Psoas muscle (tissue), 8 donors: ENCODE measurements at places on chromosomes 3 and 15. TPM values are rescaled to one million over a fixed set of nuclear protein-coding genes. Genes with fewer than 3 reads are reported as not detected.

- no peak for DNase-seq
Observed at GRCh38 chr3:177633671-177634207, 436.5 kb upstream of the TBL1XR1 start.

GRCh38 chr15:70954171-70954570, 61.5 kb downstream of the LRRC49 start:
- DNase-seq = no peak

- no peak for DNase-seq
Observed at GRCh38 chr15:94125156-94125555, 106.2 kb upstream of the MCTP2 start.

The ARGFX gene
- not detected for total RNA-seq

- no peak for DNase-seq
Observed at GRCh38 chr15:77673866-77674265, 41.2 kb upstream of the LINGO1 start.

DNA sequence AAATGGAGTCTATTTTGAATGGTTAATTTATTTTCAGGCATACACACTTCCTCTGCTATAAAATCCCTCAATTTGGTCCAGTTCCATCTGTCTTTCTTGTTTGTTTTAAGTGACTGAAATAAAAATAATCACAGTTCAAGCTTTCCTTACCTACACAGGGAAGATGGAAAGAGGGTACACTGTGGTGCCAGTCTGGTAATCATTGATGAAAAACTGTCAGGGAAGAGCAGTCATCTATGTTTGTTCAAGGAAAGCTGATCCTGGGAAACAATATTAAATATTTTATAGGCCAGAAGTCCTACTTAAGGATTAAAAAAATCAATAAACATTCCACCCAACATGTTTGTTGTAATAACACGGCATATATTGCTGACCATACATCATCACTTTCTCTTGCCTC, 115.2 kb upstream of the KCNMB2 start:
- DNase-seq = no peak

DNA sequence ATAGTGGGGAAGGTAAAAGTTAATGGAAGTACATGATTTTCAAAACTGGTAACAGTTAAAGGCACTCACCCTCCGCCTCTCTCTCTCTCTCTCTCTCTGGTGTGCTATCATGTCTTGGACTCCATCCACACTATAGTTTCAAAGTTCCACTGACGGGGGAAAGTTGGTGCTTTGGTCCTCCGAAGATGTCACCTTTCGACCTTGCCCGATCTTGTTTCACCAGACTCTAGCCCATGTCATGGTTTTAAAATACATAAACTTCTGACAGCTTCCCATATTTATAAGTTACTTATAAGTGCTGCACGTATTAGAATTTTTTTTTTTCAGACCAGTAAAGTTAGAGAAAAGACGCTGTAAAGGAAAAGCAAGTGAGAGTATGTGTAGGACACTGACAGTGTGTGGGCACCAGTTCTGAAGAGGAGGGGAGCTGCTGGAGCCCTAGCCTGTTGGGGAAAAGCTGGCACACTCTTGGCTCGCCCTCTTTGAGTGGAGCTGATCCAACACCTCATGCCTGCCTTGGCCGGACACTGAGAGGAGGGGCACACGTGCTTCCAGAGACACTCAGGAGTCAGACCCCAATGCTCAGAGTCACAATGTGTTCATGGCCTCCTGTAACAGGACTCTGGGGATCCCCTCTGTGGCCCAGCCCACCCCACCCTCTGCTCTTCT, 200.5 kb upstream of the TPM1 start:
- DNase-seq = no peak

The NDUFB5 gene
- total RNA-seq = 181 TPM

The ROPN1B gene
- 0.46 TPM for total RNA-seq

The RBP2 gene
- not detected for total RNA-seq

The REC114 gene
- total RNA-seq = not detected

DNA sequence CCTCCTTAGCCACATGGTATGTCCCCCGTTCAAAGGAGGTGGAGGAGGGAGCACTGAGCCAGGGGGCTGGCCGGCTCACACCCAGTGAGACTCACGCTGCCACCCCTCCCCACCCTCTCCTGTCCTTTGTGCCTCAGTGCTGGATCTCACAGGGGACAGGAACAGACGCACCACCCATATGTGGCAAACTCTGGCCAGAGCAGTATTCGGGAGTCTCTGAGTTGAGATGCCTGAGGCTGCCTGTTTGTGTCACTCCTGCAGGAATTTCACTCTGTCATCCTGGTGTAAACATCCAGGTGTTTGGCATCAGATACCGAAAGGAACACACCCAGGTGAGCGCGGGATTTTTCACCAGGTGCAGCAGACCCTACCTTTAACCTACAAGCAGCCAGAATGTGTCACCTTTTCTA, 25.7 kb downstream of the RGMA start:
- no peak for DNase-seq

GRCh38 chr3:131260525-131260924, 121.0 kb upstream of the NUDT16 start:
- no peak for DNase-seq

- DNase-seq = no peak
Observed at GRCh38 chr3:181302960-181303359, 313.4 kb upstream of the DNAJC19 start.

DNA sequence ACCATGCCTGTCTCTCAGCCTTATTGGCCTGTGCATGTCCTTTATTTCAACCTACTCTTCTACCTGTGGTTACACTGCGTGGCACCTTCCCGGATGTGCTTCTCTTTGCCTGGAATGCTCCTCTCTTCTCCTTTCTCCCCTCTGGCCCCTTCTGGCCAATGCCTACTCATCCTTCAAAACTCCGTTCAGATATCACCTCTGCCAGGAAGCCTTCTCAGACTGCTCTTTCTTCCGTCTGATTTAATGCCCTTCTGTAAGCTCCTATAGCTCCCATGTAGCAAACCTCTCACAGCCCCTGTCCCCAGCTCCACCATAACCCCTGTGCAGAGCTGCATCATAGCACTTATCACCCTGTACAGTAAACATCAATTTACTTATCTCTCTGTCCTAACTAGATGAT, 13.2 kb downstream of the KLHL6 start:
- DNase-seq = no peak

The CAND2 gene
- 137 TPM for total RNA-seq

The GOLGA6A gene
- 1.1 TPM for total RNA-seq

The CCDC80 gene
- total RNA-seq = 53.5 TPM

DNA sequence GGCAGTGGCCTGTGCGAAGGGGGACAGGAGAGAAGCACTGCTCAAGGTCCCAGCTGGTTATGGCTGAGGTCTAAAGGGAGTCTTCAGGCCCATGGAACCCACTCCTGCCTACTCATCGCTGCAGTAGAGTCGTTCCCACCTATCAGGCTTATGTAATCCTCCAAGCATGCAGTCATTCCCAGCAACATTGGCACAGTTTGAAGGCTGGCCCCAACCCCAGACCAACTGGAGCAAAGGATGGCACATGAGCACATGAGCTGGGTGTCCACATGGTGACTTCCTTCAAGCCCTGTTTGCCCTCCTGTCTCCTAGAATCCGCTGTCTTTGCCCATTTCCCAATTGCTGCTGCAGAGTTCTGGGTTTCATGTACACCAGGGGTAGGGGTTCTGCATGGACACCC, 60.5 kb upstream of the FGD5 start:
- no peak for DNase-seq

The U2SURP gene
- 69.3 TPM for total RNA-seq

- no peak for DNase-seq
Observed at GRCh38 chr15:88658070-88658965, 19.5 kb downstream of the ISG20 start.

DNA sequence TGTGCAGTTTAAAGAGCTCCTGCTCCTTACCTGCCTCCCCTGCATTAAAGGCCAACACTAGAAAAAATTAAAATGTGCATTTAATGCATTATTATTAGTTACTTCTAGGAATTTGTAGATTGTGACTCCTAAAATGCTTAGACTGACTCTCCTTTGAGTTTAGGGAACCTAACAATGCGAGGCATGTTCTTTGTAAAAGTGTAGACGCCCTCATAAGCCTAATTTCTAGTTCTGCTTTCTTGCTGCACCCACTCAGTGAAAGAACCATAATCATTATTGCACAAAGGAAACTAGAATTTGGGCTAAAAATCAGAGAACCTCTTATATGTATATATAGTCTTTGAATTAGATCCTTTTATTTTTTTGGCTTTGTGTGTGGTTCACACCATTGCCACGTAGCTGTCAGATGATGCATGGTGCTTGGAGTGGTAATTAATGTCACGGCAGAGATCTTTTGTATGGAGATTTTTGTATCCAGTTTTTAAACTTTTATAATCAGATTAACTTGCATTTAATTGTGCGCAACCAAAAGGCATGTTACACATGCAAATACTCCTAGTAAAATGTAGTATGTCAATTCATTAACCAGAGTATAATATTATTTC, 710 bp downstream of the ABHD10 start:
- DNase-seq = no peak

GRCh38 chr3:134918441-134918840, 123.4 kb downstream of the EPHB1 start:
- no peak for DNase-seq

DNA sequence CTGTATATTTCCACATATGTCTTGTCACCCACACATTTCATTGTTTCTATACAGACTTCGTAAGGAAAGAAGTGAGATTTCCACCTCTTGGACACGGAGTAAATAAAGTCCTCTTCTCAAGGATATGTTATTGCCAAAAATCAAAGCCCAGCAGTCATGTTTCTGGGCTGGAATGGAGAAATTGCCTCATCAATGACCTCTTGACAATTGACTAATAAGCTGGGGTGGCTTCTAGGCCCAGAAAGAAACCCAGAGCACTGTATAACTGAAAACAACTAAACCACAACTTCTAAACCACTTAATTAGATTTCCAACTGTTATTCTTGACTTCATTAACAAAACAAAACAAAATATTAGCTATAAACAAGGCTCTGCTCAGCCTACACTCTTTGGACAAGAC, 56.4 kb upstream of the SLC24A5 start:
- no peak for DNase-seq

GRCh38 chr3:126734106-126734723, 30.2 kb downstream of the CHCHD6 start:
- no peak for DNase-seq

DNA sequence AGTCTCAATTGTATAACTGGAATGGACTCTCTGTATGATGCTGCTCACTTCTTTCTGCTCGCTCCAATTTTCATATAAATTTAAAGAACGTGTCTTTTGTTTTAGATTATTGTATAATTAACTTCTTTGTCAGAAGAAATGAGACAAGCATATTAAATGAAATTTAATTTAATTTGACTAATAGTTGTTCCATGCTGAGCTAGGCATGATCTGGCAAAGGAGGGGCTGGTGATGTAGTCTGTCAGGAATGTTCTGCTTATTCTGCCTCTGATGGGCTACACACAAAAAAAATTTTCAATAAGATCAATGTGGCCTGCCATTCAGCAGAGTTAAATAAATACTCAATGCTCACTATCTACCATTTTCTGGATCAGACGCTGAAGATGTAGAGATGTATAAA, 208.4 kb upstream of the CD96 start:
- DNase-seq = no peak

DNA sequence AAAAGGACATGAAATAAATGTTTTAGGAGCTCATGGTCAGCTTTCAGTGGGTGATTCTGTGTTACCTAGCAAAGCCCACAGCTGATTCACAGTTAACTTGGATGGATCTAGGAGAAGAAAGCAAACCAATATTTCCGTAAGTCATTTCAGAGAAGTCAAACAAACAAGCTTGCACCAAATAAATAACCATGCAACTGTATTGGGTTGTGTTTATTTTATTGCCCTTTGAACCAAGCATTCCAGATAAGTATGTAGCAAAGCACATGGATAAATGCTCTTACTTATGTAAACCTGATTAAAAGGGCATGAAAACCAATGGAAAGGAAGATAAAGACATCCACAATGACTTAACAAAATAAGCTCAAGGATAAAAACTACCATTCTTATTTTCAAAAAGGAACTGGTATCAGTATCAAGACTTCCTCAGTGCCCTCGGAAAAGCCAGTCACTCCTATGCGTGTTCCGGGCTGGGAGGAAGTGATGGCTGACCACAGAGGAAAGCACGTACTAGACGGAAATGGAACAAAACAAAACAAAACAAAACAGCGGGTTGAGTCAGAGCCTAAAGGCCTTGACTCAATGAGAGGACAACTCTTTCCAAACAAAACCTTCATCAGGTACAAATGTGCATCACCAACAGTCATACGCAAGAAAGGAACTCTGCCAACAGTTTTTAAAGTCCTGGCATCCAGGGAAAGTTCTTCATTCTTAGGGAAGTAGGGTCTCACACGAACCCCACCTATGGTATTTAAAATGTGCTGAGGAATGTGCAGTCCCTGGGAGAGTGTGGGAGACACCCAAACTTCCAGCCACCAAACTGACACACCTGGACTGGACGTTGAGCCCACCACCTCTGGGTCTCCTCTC, 103.3 kb downstream of the SNRK start:
- no peak for DNase-seq

- DNase-seq = no peak
Observed at GRCh38 chr3:23915537-23916108, 1.2 kb downstream of the NKIRAS1 start.

The RPS17 gene
- total RNA-seq = 834 TPM

GRCh38 chr3:178001670-178002101, 534.5 kb upstream of the KCNMB2 start:
- no peak for DNase-seq

The HIGD2B gene
- not detected for total RNA-seq

GRCh38 chr3:134896141-134896540, 101.1 kb downstream of the EPHB1 start:
- no peak for DNase-seq

- DNase-seq = no peak
Observed at GRCh38 chr3:150421799-150422548, 13.9 kb downstream of the TSC22D2 start.

DNA sequence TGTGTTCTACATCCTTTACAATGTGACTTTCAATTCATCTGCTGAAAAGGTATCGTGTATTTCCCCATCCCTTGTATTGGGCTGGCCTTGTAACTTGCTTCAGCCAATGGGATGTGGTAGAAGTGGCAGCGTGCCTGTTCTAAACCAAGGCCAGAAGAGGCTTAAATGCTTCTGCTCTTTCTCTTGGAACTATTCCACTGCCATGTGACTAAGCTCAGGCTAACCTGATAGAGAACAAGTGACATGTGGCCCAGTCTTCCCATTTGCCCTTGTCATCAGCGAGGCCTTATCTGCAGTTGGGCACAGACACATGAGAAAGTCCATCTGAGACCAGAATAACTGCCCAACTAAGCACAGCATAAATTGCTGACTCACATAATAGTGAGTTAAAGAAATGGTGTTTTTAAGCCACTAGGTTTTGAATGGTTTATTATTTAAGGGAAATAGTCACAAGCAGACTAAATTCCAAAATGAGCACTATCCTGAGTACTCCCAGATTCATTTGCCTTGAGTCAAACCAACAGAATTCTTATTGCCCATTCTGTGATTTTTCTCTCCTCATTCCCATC, 230.2 kb downstream of the CPNE4 start:
- DNase-seq = no peak

The C3orf62 gene
- 1.7 TPM for total RNA-seq

- DNase-seq = no peak
Observed at GRCh38 chr15:60223176-60223575, 174.6 kb downstream of the ANXA2 start.

GRCh38 chr3:172203522-172204258, 164.3 kb downstream of the FNDC3B start:
- DNase-seq = no peak
